ENCODE measurements at places on chromosomes 5 and 9.

DNA sequence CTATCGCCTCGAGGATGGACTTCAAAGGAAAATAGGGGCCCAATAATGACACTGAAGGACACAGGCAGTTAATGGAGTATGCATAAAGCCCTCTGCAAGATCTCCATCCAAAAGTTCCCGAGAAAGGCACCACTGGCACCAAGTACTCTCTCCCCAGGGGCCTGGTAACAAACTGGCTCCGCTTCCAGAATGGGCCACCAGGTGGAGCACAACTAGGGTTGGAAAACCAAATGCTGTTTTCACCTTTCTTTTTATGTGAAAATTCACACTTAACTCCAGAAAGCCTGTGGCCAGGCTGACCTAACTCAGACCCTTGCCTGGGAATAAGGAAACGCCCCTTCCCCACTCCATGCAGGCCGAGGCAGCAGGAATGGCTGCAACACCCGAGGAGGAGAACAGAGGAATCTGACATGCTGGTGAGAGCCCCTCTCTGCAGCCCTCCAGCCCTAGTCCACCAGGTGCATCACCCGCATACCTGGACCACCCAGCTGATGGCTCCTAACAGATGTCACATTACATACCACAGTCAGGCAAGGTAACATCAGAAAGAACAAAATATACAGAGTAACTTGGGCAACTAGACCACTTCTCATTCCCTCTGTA is 42.8 kb downstream of the CAMSAP1 start:
- DNase-seq: peak; percentile 15

GRCh38 chr5:16656561-16657191 is 39.9 kb upstream of the RETREG1 start:
- no peak for DNase-seq

- no peak for DNase-seq
Observed at GRCh38 chr9:90724112-90724511, 77.5 kb upstream of the SYK start.

GRCh38 chr5:75519761-75520160 is 8.1 kb downstream of the POLK start:
- DNase-seq: no peak

DNA sequence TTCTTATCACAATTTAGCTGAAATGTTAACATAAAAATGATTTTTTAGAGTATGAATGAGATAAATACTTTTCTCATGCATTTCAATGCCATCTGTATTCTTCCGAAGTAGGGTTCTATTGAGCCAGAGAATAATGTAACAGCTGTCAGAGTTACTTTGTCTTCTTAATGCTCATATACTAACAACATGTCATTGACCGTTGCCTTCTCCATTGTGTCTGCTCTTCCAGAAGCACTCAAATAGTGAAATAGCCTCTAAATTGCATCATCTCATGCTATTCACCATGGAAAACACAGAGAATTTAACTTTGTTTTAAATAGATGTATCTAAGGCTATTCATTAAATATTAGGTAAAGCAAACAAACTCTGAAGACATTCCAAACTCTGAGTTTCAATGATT is 1875.9 kb upstream of the CDH9 start:
- no peak for DNase-seq

GRCh38 chr5:83817591-83817990 is 96.9 kb upstream of the HAPLN1 start:
- DNase-seq: no peak
